Activated CD4-positive, alpha-beta T cell treated with anti-CD3 and anti-CD28 coated beads, Interleukin-2, amount 10 ng/mL, durations not matched to agents 7 days and 5 days (primary cell): ENCODE measurements at places on chromosomes 5 and 9. TPM values are rescaled to one million over a fixed set of nuclear protein-coding genes. Genes with fewer than 3 reads are reported as not detected.

Gene TAF7
- 63.3 TPM for total RNA-seq

Gene SERF1A
- 0.50 TPM for total RNA-seq

Gene PLAC8L1
- total RNA-seq, result 0.47 TPM

Gene LCN6
- total RNA-seq, result not detected

Gene EQTN
- not detected for total RNA-seq

Gene ZNF883
- total RNA-seq, result 0.42 TPM

Gene CBY3
- total RNA-seq, result 0.35 TPM

Gene PCDHA9
- total RNA-seq, result not detected

Gene SELENOP
- total RNA-seq, result not detected

Gene ACOT12
- not detected for total RNA-seq

Gene ENTREP1
- not detected for total RNA-seq

Gene EGFL7
- 0.31 TPM for total RNA-seq

Gene EIF4E1B
- total RNA-seq, result not detected

- H3K4me3 ChIP-seq, result no peak overlapping the region
- no peaks in the 10 kb centered on the region for H3K36me3 ChIP-seq
- DNase-seq, result no peak
- H3K27me3 ChIP-seq, result no peaks in the 10 kb centered on the region
- no peaks in the 10 kb centered on the region for H3K4me1 ChIP-seq
These were observed 37.0 kb downstream of the DPYSL3 start for GRCh38 chr5:147472664-147473475.

GRCh38 chr9:135865531-135865930, 41.8 kb downstream of the CAMSAP1 start:
- H3K27me3 ChIP-seq, result no peaks in the 10 kb centered on the region
- DNase-seq, result no peak
- no peak overlapping the region for H3K27ac ChIP-seq
- H3K4me1 ChIP-seq, result peaks cover 9% of the 10 kb centered on the region
- H3K36me3 ChIP-seq, result peaks cover 6% of the 10 kb centered on the region
- H3K4me3 ChIP-seq, result no peak overlapping the region

GRCh38 chr9:131307974-131308373, 18.5 kb downstream of the PLPP7 start:
- no peak overlapping the region for H3K27ac ChIP-seq
- H3K27me3 ChIP-seq, result no peaks in the 10 kb centered on the region
- H3K4me1 ChIP-seq, result peaks cover 13% of the 10 kb centered on the region
- no peak for DNase-seq
- no peak overlapping the region for H3K4me3 ChIP-seq

DNA sequence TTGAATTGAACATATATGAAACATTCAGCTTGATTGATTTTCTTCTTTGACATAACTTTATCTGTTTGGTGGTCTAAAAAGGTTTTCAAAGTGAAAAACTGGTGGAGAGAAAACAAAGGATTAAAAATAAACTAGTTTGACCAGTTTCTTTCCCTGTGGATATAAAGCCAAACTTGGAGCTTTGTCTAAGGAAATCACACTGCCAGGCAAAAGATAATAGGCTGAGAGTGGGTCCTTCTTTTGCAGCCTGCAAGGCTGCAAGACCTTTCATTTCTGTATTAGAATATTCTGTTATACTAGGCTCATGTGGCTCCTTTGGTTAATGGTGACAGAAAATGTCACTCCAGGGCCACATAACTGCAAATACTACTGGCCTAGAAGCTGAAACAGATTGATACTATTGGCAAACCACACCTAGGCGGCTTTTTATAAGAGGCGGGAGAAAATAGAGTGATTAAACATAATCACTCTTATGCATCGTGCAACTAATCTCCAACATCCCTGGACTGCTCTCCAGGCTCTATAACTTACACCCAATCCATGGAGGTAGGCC, 129.1 kb upstream of the ZNF462 start:
- no peak overlapping the region for H3K27ac ChIP-seq
- DNase-seq, result no peak
- H3K4me1 ChIP-seq, result no peaks in the 10 kb centered on the region
- no peaks in the 10 kb centered on the region for H3K36me3 ChIP-seq
- H3K27me3 ChIP-seq, result no peaks in the 10 kb centered on the region

GRCh38 chr5:94276048-94276447, 342.4 kb downstream of the KIAA0825 start:
- no peaks in the 10 kb centered on the region for H3K27me3 ChIP-seq
- H3K27ac ChIP-seq, result no peak overlapping the region
- H3K4me1 ChIP-seq, result no peaks in the 10 kb centered on the region
- no peak overlapping the region for H3K4me3 ChIP-seq
- no peak for DNase-seq

- H3K4me1 ChIP-seq, result no peaks in the 10 kb centered on the region
- no peaks in the 10 kb centered on the region for H3K27me3 ChIP-seq
- no peaks in the 10 kb centered on the region for H3K36me3 ChIP-seq
- H3K27ac ChIP-seq, result no peak overlapping the region
- H3K4me3 ChIP-seq, result no peak overlapping the region
- no peak for DNase-seq
These were observed 57.9 kb upstream of the CTNND2 start for GRCh38 chr5:11962122-11962521.

GRCh38 chr5:171762903-171763302, 22.7 kb upstream of the SMIM23 start:
- H3K4me1 ChIP-seq, result no peaks in the 10 kb centered on the region
- H3K27me3 ChIP-seq, result peaks cover 16% of the 10 kb centered on the region
- H3K36me3 ChIP-seq, result peaks cover 2% of the 10 kb centered on the region
- H3K27ac ChIP-seq, result no peak overlapping the region

GRCh38 chr9:135409286-135410200, 70.0 kb upstream of the PPP1R26 start:
- DNase-seq, result no peak
- no peaks in the 10 kb centered on the region for H3K27me3 ChIP-seq
- no peak overlapping the region for H3K4me3 ChIP-seq
- no peaks in the 10 kb centered on the region for H3K4me1 ChIP-seq

DNA sequence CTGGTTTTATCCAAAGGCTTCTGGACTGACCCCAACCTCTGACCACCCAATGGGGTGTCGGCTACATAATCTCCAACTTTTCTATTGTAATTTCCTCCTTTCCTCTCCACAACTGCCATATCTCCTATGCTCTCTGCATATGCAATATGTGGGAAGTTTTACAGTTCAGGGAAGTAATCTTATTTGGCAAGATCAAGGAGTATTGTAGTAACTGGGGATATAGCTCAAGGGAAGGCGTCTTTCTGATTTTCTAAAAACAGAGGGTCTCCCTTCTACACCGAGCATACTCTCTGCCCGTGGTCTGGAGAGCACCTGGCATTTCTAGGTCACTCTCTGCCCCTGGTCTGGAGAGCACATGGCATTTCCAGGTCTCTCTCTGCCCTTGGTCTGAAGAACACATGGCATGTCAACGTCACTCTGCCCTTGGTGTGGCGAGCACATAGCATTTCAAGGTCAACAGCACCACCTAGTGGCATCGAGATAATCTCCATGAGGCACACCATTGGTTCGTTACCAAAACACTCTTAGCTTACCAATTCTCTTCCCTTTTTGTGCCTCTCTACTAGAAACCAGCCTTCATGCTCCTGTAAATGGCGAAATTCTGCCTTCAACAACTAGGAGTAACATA, 616.4 kb upstream of the NUDT12 start:
- DNase-seq, result peak; percentile 16
- H3K4me1 ChIP-seq, result no peaks in the 10 kb centered on the region
- H3K36me3 ChIP-seq, result no peaks in the 10 kb centered on the region
- no peak overlapping the region for H3K27ac ChIP-seq
- H3K4me3 ChIP-seq, result no peak overlapping the region

DNA sequence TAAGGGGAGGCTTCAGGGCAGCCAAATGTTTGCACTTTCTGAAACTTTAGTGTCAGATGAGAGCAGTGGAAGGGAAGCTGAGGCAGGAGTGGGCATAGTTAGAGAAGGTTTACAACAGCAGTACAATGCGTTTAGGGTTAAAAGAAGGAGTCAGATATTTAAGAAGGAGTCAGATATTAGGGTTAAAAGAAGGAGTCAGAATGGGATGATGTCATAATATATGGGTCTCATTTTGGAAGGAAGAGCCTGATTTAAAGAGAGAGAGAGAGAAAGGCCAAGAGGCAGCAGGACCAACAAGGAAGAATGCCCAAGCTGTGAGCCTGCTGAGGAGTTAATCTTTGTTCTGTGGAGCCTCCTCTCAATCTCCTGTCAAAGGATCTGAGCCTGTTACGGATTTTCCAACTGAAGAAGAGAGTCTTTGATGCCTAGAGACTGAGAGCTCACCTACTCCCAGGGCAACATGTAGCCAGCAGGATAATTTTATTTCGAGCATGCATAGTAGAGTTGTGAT, 9.5 kb downstream of the ISL1 start:
- H3K4me1 ChIP-seq, result no peaks in the 10 kb centered on the region
- DNase-seq, result no peak
- no peaks in the 10 kb centered on the region for H3K36me3 ChIP-seq

GRCh38 chr5:180960209-180960608, 28.4 kb upstream of the BTNL3 start:
- H3K36me3 ChIP-seq, result no peaks in the 10 kb centered on the region
- no peak overlapping the region for H3K27ac ChIP-seq
- peaks cover 5% of the 10 kb centered on the region for H3K27me3 ChIP-seq
- DNase-seq, result no peak
- H3K4me1 ChIP-seq, result peaks cover 17% of the 10 kb centered on the region

DNA sequence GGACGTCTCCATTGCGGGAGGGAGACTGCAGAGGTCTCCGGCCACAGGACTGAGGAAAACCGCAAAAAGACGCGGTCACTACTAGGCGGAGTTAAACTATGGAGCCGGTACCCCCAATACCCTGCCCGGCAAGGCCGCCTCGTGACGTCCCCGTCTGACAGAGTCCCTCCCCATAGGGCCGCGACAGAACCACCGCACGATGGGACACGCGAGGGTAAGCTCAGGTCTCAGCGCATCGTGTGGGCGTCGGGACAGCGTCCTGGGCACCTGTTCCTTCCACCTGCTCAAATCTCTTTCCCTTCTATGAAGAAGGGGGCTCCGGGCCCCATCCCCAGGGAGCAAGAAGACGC, 35.2 kb upstream of the GLDC start:
- no peaks in the 10 kb centered on the region for H3K27me3 ChIP-seq
- peak; percentile 66 for DNase-seq
- peak overlapping the region; percentile 88 for H3K4me3 ChIP-seq
- H3K4me1 ChIP-seq, result peaks cover 22% of the 10 kb centered on the region
- H3K27ac ChIP-seq, result peak overlapping the region; percentile 99

DNA sequence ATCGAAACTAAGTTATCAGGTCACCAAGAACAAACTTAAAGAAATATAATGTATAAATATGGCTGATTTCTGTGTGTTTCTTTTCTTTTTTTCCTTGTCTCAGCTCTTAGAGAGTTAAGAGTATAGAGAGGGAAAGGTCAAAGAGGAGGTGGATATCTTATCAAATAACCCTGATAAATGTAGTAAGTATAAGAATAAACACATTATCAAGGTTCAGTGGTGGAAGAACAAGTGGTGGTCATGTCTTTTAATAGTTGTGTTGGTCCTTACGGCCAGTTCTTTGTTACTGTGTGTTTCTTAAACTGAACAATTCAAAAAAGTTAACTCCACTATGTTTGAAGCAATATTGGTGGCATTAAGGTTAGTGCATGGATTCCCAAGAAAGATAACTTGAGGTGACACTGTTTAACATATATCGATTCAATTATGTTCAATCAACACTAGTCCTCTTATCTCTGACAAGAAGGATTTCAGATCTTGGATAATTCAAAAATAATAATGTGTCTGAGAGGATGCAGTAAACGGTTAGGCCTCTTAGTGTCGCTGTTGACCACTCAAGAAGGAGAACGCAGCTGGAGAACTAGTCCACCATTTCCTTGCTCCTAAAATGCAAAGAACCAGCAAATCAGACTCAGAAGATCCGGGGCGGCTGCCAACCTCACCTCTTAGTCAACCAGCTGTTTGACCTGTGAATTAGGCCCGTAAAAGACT, at the start of gene PCDHGA3:
PCDHGA3 (plus strand) TSS at position 588 of the 711 bp plus-strand sequence. CDS start 205 bp downstream, outside the sequence.
- H3K27ac ChIP-seq, result no peak within 1 kb of the TSS
- H3K4me3 ChIP-seq, result peak within 1 kb of the TSS; percentile 60
- peaks cover 7% of the 10 kb centered on the region for H3K36me3 ChIP-seq
- H3K4me1 ChIP-seq, result no peaks in the 10 kb centered on the region
- H3K27me3 ChIP-seq, result peaks cover 28% of the 10 kb centered on the region

GRCh38 chr5:172705576-172706084, 64.6 kb downstream of the NEURL1B start:
- H3K36me3 ChIP-seq, result no peaks in the 10 kb centered on the region
- no peak for DNase-seq
- H3K27ac ChIP-seq, result no peak overlapping the region
- peaks cover 13% of the 10 kb centered on the region for H3K4me1 ChIP-seq
- H3K27me3 ChIP-seq, result peaks cover 36% of the 10 kb centered on the region

- peaks cover 35% of the 10 kb centered on the region for H3K36me3 ChIP-seq
- no peaks in the 10 kb centered on the region for H3K27me3 ChIP-seq
- H3K4me3 ChIP-seq, result peak overlapping the region; percentile 99
These were observed 48.6 kb downstream of the ANXA2R start for GRCh38 chr5:42991404-42992087.

- no peak overlapping the region for H3K4me3 ChIP-seq
- H3K27ac ChIP-seq, result no peak overlapping the region
- no peak for DNase-seq
- H3K4me1 ChIP-seq, result peaks cover 9% of the 10 kb centered on the region
These were observed 149.2 kb downstream of the LRRC70 start for GRCh38 chr5:62727861-62728260.

GRCh38 chr9:114805670-114806525, at the start of gene TNFSF15:
Gene TNFSF15, minus strand, starts transcription at chr9:114806039. Its CDS starts 27 bp downstream, at chr9:114806012.
- peak; percentile 51 for DNase-seq
- H3K4me1 ChIP-seq, result peaks cover 40% of the 10 kb centered on the region
- peaks cover 11% of the 10 kb centered on the region for H3K27me3 ChIP-seq
- H3K4me3 ChIP-seq, result peak within 1 kb of the TSS; percentile 60

- H3K27me3 ChIP-seq, result no peaks in the 10 kb centered on the region
- no peak overlapping the region for H3K4me3 ChIP-seq
- no peaks in the 10 kb centered on the region for H3K4me1 ChIP-seq
- no peak for DNase-seq
- no peaks in the 10 kb centered on the region for H3K36me3 ChIP-seq
These were observed 253.3 kb downstream of the MRPS30 start for GRCh38 chr5:45062044-45062443.

DNA sequence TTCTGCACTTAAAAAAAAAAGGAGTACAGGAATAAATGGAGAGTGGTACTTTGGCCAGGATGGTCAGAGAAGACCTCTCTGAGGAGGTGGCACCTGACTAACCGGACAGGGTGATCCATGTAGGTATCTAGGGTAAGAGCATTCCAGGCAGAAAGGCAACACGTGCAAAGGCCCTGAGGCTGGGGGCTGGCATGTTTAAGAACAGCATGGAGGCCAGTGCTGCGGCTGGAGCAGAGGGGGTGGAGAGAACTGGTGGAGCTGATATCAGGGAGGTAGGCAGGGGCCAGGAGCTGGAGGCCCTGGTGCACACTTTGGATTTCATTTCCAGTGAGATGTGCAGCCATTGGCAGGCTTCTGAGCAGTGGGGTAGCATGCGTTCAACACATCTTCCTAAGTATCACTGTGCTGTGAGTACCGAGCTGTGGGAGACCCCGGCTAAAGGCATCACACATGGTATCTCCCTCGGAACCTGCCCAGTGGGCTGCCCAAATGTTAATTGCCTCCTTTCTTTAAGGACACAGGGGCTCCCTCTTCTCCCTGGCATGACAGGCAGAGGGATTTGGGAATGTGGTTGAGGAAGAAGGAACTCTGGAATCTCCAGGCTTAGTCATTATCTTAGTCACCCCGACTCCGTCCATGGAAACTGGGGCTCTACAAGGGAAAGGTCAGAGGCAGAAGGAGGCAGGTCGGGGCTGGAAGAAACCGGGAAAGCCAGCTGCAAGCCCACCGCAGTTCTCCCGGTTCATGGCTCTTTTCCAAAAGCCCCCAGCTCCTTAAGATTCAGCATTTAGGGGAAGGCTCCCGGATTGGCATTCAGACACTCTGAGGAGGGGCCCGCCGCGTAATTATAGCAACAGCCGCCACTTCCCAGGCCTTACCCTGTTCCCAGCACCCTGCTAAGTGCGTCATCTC, 18.6 kb downstream of the SLC6A7 start:
- H3K36me3 ChIP-seq, result no peaks in the 10 kb centered on the region
- H3K4me1 ChIP-seq, result peaks cover 25% of the 10 kb centered on the region
- H3K27me3 ChIP-seq, result peaks cover 15% of the 10 kb centered on the region
- no peak for DNase-seq
